Non-pigmented ciliary epithelial cell (primary cell): ENCODE measurements at places on chromosomes 1 and 21.

DNA sequence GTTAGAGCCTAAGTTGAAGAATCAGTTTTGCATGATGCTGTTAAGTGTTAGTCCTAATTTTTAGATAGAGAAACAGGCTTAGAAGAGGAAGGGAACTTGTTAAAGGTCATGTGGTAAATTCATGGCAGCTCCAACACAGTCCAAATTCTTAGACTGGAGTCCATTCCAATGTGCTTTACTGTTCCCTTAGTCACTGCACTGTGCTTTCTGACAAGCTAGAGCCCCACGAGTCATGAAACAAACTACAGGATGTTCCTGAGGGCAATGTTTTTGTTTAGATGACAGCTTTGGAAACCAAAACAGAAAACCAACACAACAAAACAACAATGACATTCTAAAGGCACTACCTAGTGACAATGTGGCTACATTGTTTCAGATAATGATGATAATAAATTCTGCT is 23.1 kb upstream of the RGS4 start:
- no peak for DNase-seq

GRCh38 chr1:155008015-155008941 is 5.7 kb downstream of the ZBTB7B start:
- no peak for DNase-seq

- DNase-seq = peak; percentile 30
These were observed 16.9 kb upstream of the DMRTB1 start for GRCh38 chr1:53442299-53442698.

GRCh38 chr1:116257836-116258235 is 115.2 kb upstream of the ATP1A1 start:
- no peak for DNase-seq

DNA sequence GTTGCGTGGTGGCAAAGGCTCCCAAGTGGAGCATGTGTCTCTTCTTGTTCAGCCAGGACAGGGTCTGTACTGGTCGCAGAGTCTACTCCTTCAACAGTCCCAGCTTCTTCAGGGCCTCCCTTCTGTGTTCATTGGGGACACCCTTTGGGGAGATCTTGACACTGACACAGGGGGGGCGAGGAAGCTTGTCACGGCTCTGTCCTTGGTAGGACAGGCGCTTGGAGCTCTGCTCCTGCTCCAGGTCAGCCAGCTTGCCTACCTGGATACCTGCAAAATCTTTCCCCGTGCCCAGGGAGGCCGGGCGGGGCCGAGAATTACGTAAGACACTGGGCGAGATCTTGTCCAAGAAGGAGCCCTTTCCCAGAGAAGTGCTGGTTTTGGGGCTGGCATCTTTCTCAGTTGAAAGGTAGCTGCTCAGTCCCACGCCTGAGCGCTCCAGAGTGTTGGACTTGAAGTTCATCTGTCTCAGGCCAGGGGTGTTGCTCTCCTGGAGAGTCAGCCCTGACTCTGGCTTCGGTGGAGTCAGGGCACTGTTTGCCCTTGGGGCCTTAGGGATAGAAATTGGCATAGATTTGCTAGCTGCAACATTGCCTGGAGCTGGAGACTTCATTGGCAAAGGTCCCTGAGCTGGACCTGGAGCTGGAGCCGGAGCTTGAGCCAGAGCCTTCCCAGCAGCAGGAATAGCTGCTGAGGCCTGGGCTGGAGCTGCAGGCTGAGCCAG is 10.5 kb downstream of the C1orf116 start:
- DNase-seq = no peak

DNA sequence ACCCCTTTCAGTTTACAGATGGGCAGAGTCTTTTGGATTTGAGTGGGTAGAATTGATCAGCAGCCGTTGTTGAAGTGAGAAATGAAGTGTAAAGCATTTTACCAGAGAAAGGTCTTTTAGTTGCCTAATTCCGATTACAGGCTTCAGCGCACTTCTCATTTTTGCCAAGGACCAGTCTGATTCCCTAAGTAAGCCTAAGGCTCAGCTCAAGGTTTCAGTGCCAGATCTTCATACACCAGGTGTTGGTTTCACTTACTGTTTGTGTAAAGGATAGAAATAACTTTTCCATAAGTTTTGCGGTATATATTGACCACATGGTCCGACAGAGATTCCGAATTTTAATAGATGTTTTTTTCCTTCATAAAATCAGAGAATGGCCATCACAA is 83.9 kb upstream of the BMP8A start:
- no peak for DNase-seq

- DNase-seq = no peak
These were observed 15.8 kb downstream of the SPATA46 start for GRCh38 chr1:162360874-162361260.

- no peak for DNase-seq
These were observed 3.4 kb downstream of the CBR1 start for GRCh38 chr21:36073181-36073580.

DNA sequence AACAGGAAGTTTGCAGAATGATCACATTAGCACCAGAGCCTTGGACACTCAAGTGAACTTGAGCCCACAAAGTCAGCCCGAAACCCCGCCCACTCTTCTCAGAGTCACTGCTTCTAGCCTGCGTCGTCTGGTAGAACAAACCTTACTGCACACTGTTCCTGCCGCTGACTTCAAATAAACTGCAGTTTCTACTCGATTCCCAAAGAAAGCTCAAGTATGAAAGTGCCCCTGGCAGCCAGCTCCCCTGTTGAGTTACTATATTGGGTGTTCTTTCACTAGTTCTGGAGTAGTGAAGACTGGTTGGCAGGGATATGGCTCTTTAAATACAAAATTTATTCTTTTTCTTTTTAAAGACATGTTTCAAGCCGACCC is 164.7 kb downstream of the GALNT2 start:
- no peak for DNase-seq

DNA sequence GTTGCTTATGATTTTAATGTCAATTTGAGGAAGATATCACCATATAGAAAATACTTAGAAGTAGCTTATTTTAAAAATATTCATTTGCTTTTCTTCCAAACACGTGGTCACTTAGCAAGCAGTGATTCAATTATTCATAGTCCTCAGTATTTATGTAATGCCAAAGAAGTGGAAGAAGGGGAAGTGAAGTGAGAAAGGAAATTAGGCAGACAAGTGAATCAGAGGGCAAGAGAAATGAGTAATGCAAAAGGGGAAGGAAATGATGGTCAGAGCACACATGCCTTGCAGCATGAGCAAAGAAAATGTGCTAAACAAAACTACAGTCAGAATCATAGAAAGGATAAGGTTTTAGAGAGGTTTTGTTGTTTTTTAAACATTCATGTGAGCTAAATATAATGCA is 31.8 kb downstream of the SDCCAG8 start:
- peak; percentile 94 for DNase-seq

GRCh38 chr1:159040893-159041724 is 31.4 kb downstream of the IFI16 start:
- no peak for DNase-seq

GRCh38 chr1:98482611-98483010 is 178.9 kb upstream of the SNX7 start:
- DNase-seq = no peak

DNA sequence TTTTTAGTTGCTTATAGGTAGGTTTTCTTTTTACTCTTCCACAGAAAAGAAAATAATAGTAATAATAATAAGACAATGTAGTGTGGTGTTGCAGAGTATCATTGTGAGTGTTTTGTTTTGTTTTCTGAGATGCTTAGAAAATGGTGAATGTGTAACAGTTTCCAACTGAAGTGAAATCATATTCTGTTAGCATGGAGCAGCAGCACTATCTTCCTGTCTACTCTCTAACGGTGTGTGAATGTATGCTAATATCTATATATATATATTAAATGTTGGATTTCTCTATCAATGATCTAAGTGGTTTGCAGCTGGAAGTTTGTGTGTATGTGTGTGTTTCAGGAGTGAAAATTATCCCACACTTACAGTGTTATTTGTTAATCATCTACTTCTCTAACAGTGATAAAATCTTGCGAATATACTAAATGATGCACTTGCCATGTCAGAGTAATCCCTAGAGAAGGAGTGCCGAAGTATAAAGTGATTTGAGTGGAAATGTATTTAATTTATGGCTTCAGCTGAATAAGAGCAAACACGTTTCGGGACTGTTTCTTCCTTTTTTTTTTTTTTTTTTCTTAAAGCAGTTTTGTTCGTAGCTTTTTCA is 377 bp downstream of the SAMD13 start:
- DNase-seq = no peak

DNA sequence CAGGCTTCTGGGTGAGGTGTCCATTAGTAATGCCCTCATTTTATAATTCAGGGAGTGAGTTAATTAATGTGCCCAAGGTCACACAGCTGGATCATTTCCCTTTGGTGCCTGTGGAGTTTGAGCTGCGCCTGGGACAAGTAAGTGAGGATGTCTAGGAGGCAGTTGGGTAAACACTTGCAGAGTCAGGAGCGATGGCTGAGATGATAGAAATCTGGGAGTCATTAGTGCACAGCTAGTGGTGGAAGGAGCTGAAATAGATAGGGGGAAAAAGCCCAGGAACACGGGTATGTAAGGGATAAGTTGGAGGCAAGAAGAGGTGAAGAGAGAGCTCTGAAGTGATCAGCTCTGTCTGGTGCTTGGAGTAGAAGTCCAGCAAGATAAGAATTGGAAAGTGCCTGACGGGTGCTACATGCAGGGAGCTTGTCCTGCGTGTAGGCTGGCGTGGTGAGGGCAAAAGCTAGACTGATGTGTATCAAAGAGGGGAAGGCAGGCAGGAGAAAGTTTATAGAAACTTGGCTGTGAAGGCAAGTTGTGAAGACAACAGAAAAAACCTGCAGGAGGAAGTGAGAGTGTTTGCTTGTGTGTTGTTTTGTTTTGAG is 1.7 kb upstream of the SCAF4 start:
- no peak for DNase-seq
